RWPE2 (cell line): ENCODE measurements at places on chromosomes 3 and 15.

- no peak for DNase-seq
These were observed 34.8 kb downstream of the CRYGS start for GRCh38 chr3:186509423-186509822.

- DNase-seq, result no peak
These were observed 415.9 kb upstream of the KCNMB2 start for GRCh38 chr3:178120367-178120766.

DNA sequence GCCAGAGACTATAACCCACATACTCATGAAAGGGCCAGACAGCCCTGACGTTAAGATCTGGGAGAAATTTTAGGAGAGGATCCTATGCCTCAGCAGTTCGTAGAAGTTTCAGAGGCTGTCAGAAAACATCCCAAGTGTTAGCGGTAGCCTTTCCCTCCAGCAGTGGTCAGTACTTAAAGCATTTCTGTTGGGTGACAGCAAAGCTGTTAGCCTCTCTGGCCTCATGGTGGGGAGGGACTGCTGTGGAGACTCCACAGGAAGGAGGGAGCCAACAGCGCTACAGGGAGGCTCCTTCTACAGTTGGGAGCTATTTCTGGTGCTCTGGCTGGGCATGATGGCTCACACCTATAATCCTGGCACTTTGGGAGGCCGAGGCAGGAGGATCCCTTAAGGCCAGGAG lies 27.4 kb downstream of the IDH2 start:
- DNase-seq, result no peak

- DNase-seq, result no peak
These were observed 334.2 kb downstream of the PYDC2 start for GRCh38 chr3:191795196-191795595.

- DNase-seq, result no peak
These were observed 95.9 kb upstream of the ATP11B start for GRCh38 chr3:182697345-182697919.

- no peak for DNase-seq
These were observed 45.8 kb downstream of the FRMD5 start for GRCh38 chr15:44149224-44149623.

GRCh38 chr3:59709702-59710553 lies 660.1 kb upstream of the CFAP20DC start:
- DNase-seq, result no peak

- no peak for DNase-seq
These were observed 20.7 kb downstream of the HGD start for GRCh38 chr3:120661106-120661905.

DNA sequence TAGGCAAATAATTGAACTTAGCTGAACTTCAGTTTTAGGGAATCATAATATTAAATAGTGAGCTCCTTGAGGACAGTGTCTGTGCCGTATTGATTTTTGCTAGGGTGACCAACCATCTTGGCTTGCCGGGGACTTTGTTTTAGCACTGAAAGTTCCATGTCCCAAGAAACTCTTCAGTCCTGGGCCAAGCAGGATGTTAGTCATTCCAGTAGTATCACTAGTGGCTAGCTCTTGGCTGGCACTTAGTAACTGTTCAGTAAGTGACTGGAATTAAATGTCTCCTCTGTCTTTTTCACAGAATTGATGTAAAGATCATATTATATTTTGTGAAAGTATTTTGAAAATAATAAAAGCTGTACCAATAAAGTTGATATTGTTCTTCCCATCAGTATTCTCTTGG lies 42.3 kb downstream of the RSRC1 start:
- no peak for DNase-seq

- no peak for DNase-seq
These were observed 11.0 kb upstream of the PPP4R2 start for GRCh38 chr3:72985576-72985975.

DNA sequence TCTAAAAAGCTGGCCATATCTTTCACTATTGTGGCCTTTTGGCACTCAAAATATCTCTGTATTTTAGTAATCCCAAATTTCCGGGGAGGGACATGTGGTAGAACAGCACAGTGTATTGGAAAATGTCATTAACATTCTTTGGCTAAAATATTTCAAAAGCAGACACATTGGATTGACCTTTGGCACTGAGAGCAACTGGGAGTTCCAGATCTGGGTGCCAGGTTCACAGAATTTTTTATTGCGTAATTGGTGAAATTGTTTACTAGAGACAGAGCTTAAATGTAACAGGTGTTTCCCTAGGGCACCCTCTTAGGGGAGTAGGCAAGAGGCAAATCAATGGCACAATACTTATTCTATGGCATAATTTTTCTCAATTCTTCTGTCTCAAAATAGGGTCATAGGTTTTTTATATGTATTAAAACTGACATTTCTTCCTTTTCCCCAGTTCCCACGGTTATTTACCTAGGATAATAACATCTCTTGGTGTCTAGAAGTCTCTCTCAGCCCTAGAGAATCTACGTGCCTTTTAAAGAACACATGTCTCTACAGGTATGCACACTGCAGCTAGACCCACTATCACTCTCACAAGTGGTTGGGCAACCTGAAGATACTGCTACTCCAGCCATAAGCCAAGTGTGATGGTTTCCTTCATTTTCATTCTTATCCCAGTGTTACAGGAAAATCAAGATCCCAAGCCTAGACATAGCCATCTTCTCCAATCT lies 10.6 kb downstream of the RBMS3 start:
- DNase-seq, result no peak

GRCh38 chr15:51450001-51450400 lies 108.5 kb downstream of the GLDN start:
- peak; percentile 86 for DNase-seq

GRCh38 chr3:38453075-38453912 lies at the start of gene ACVR2B:
TSS of gene ACVR2B (plus strand) at chr3:38453890. CDS start at chr3:38454323, 433 bp downstream.
- DNase-seq, result peak; percentile 85

GRCh38 chr3:177516158-177517011 lies 319.1 kb upstream of the TBL1XR1 start:
- no peak for DNase-seq

DNA sequence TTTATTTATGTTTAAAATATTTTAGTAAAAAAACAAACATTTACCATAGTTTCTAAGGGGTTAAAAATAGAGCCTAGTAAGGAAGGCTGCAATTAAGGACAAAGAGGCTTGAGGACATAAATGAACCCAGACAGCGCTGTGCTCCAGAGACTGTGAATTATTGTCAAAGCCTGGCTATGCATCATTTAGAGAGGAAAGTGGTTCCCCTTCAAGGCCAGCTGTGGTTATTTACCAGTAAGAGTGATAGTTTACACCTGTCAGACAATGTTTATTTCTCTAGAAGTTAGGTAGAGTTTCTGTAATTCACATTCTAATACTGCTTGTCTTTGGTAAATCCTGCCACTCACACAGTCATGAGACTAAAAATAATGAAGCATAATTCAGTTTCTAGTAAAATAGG lies 32.4 kb upstream of the PIK3R4 start:
- DNase-seq, result no peak

DNA sequence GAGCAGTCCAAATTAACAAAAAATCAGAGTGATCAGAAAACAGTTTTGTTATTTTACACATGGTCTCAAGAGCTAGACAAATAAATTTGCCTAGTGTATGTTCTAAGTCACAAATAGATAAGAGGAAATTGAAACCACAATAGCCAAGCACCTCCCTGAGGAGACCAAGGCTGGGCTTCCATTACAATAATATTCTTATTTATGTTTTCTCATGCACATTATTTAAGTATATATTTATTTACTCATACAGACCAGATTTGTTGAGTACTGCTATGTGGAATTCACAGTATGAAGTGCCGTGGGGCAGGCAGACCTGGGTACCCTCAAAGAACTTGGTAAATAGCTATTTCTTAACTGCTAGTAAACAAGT lies 242.3 kb upstream of the ICE2 start:
- DNase-seq, result no peak

DNA sequence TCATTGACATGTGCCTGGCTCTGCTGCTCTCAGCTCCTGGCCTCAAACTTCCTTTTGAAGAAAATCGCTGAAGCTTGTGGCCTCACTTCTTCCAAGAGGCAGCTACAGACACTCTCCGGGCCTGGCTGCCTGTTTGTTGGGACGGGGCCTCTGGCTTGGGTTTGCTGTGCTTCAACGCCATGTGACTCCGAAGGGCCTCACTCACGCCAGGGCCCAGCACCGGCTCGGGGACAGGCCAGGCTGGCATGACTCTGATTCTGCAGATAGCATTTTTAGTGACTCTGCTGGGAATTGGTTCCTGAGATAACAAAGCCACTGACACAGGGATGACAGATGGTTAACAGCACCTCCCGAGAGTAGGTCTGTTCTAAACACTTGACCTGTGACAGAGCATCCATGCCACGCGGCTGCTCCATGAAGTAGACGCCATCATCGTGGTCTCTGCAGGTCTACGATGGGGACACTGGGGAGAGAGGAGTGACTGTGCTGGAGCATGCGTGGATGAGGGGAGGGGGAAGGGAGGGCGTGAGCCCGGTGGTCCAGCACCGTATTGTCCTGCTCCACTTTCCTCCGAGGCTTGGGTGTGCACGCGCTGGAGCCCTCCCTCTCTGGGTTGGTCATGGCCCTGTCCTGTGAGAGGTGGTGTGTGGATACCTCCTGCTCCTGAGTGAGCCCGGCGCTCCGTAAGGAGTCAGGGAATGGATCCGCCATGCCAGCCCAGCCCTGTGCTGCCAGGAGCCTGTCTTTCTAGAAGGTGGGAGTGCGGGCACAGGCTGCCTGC lies 133.6 kb downstream of the TJP1 start:
- DNase-seq, result peak; percentile 67

DNA sequence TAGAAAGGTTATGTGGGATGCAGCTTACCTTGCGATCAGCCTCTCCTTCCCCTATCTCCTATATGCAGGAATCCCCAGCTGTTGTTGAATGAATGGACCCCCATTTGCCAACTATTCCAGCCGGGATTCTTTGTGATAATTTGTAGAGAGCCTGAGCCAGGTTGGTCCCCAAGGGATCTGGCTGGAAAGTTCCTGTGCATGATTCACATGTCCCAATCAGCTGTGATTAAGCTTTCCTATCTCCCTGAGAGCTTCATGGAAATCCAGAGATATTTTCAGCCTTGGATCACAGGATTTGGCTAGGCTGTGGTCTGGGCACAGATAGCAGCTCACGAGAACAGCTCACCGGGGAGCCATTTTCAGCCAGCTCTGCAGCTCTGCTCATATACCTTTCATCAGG lies 76.7 kb downstream of the ARNT2 start:
- DNase-seq, result no peak

GRCh38 chr15:100105101-100105500 lies 236.7 kb downstream of the ADAMTS17 start:
- DNase-seq, result peak; percentile 38

GRCh38 chr3:58059349-58060321 lies 51.4 kb downstream of the FLNB start:
- no peak for DNase-seq

DNA sequence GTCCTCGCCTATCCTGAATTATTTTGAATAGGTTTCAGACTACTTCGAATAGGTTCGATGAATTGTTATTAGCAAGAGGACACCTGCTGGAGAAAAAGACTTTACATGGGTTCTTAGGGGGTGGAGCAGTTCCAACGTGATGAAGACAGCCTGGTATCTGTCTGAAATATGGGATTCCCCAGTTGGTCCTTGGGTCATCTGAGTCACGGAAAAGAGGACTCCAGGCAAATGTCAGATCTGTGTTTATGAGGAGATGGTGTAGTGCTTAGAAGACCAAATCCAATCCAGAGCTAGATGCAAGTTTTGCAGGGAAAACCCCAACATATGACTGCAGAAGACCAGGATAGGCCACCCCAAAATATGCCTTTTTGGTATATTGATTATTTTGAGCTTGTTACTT lies 98.9 kb upstream of the IGSF10 start:
- DNase-seq, result no peak

DNA sequence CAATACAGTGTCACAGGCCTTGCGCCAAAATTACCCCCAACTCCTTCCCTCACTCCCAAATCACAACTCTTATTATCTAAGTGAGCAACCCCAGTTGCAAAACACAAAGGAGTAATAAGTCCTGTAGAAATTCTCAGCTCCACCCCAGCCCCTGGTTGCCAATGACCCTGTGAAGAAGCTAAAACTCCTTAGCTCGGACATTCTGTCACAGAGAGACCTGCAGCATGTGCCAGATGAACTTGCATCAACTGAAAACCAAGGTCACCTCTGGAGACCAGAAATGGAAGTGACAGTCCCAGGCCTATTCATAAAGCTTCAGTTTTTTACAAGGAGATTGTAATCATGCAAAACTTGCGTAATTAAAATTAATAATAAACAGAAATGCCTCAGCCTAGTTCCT lies 55.2 kb downstream of the RBPMS2 start:
- DNase-seq, result no peak

GRCh38 chr15:79003896-79004295 lies 59.0 kb upstream of the CTSH start:
- no peak for DNase-seq

DNA sequence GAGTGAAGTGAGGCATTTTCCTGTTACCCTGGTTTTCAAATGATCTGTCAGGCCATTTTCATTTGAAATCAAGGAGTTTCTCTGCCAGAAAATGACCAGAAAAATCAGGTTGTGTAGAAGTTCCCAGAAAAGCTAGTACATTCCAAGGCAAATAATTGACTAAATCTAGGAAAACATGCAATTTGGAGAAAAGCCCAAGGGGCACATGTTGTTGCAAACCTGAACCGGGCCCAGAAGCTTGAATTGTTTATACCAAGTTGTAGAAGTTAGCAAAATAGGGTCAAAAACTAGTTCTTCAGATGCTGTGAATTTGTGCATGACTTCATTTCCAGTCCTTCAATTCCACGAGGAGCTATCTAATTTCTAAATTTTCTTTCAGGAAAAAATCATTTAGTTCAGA lies 31.0 kb downstream of the TRIM42 start:
- DNase-seq, result no peak

GRCh38 chr15:48602358-48603122 lies 43.0 kb downstream of the FBN1 start:
- no peak for DNase-seq

GRCh38 chr3:128486681-128487537 lies 6.1 kb downstream of the GATA2 start:
- DNase-seq, result no peak

DNA sequence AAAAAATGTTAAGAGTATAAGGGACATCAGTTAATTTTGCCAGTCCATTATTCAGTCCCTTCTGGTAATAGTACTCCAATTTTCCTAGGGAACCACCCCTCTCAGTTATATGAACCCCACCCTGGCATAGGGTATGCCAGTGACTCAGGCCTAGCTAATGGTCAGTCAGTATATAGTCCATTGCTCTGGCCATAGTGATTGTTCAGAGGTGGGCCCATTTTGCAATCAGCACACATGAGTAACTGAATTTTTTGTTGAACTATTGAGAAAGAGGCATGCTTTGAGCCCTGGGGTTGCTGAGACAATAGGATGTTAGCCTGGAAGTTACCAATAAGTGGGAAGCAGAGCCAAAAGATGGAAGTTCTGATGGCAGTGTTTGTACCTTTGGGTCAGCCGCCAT lies 4.1 kb downstream of the LRCH3 start:
- peak; percentile 58 for DNase-seq

- no peak for DNase-seq
These were observed 274.6 kb upstream of the ROPN1 start for GRCh38 chr3:124266487-124266886.

DNA sequence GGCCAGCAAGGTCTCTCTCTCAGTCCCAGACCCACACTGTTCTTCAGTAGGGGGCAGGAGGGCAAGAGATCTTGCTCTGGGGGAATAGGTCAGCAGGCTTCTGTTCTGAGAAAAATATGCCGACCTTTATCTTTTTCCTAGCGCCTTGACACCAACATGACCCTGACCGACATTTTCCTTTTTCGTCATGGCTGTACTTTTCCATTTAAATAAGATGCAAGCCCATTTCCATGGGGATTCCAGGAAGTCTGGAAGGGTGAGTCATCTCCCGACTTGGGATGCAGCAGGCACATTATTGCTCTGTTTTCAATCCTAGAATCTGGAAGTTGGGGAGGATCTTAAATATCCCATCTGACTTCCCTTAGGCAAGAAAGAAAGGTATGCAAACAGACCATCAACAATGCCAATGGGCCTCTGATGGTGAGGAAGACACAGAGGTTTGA lies 261.5 kb upstream of the LRTM1 start:
- DNase-seq, result no peak
